ENCODE measurements at places on chromosomes 3 and 15. TPM values are rescaled to one million over a fixed set of nuclear protein-coding genes. Genes with fewer than 3 reads are reported as not detected.
A peak's percentile ranks its signal among the peaks of the same experiment; 100 is the strongest.

DNA sequence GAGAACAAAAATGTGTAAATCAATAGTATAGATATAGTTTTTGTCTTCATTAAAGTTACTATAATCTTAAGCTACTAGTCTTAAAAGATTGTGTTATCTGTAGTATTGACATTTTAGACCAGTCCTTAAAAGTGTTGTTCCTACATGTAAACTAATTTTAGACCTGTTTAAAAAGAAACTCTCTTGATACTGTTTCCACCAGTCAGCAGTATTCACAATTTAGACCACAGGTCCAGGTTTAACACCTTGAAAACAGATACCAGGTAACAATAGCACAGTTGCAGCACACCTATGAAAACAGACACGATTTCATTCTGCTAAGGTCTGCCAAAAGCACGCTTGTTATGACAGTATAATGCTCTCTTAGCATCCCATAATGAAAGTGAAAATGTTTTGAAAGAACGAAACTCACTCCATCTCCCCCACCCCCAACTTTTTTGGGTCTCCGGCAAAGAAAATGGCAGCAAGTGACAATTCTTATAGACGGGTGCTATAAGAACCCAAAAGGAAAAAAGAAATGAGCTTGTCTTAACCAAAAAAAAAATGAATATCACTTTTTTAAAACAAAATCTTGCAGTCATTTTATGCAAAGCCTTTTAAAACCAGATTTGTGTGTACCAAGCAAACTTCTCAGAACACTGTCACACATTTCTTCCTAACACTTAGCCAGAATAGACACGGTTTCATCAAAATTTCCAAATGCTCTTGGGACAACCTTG lies 1.6 kb downstream of the EIF4E3 start:
- ATAC-seq = peak; percentile 45

DNA sequence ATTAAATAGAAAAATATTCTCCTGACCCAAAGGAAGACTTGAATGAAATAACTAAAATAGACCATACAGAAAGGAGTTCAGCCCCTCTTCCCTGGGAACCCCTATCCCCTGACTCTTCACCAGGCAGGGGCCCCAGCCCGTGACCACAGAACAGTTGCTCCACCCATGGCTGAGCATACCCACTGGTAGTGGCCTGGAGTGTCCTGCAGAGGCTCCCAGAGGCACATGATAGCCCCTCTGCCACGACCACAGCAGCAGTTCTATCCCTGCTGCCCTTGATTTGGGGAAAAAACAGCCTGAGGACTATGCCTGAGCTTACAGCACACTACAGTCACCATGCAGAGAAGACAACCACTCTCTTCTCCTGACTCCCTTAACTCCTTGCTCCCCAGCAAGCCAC lies 31.8 kb downstream of the TTC14 start:
- ATAC-seq = no peak

- ATAC-seq = no peak
Observed at GRCh38 chr15:53549697-53550305, 209.7 kb downstream of the WDR72 start.

GRCh38 chr3:11140030-11140712 lies 14.1 kb upstream of the HRH1 start:
- peak; percentile 61 for ATAC-seq

- no peak for ATAC-seq
Observed at GRCh38 chr15:64884679-64885078, 27.0 kb upstream of the ANKDD1A start.

- ATAC-seq = peak; percentile 89
Observed at GRCh38 chr3:157059661-157060060, 100.3 kb downstream of the CCNL1 start.

Gene ERICH6
- 0.21 TPM for total RNA-seq

DNA sequence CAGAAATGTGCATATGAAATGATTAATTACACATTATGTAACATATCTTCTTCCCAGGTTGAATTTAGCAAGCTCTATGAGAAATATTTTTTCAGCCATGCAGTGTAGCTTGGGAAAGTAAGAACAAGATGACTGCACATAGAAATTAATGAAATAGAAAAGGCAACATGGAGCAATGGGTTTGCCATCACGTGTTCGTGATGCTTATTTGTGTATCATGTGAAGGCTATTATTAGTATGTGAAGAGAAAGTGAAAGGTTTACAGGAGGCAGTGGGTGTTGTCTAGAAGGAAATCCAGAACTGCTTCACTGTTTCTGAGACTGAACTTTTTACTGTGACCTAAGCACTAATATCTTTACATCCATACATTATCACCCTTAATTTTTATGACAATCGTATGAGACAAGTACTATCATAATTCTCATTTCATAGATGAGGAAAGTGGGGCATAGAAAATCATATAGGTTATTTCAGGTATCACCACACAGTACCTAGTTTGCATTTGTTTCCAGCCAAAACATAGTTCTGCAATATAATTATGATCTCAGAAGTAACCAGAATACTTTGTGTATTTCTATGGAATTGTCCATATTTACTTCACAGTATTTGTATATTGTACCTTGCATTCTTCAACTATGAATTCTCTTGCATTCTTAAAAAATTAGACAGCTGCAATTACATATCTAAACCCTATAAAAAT lies 14.9 kb downstream of the SERPINI1 start:
- no peak for ATAC-seq

GRCh38 chr3:45506751-45507391 lies 87.7 kb upstream of the LIMD1 start:
- no peak for ATAC-seq

Gene DUOX1
- 0.06 TPM for total RNA-seq

DNA sequence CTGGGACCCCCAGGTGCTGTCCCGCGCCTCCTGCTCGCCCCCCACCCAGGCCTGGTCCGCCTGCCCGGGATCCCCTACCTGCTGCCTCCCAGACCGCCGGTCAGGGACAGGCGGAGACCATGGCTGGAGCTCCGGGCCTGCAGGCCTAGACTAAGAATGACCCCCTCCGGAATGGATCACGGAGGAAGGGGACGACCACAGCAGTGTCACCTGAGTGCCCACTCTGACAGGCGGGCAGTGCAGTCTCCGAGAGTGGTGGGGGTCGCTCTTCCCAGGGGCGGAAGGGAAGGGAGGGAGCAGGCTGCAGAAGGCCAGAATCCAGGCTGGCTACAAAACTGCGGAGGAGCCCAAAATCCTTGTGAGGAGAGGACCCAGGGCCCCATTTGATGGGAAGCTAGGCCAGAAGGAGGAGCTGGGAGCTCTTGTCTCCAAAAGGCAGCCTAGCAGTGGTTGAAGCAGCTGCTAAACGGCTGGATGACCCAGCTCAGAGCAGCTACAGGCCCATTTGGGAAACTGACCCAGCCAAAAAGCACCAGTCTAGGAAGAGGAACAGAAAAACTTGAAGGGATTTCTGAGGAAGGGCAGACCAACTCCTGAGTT lies 908 bp upstream of the RAB43 start:
- no peak for ATAC-seq

Gene HIGD2B
- 0.32 TPM for total RNA-seq

Gene EFCC1
- not detected for total RNA-seq

GRCh38 chr15:93474728-93475127 lies 385.7 kb upstream of the RGMA start:
- ATAC-seq = no peak

DNA sequence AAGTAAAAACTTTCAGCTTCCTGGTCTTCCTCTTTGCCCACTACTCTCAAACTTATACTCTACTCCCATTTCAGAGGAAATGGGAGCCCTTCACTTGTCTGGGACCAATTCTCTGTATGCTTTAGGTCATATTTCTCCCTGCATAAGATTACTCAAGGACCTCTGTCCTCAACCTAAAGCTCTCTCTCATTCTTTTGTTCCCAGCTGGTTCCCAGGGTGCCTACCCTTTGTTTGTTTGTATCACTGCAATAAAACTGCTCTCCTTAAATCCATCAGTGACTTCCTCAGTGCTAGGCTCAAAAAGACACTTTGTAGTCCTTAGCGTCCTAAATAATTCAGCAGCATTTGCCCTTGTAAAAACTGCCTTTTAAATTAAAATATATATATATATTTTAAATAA lies 2.9 kb downstream of the NGRN start:
- ATAC-seq = no peak

DNA sequence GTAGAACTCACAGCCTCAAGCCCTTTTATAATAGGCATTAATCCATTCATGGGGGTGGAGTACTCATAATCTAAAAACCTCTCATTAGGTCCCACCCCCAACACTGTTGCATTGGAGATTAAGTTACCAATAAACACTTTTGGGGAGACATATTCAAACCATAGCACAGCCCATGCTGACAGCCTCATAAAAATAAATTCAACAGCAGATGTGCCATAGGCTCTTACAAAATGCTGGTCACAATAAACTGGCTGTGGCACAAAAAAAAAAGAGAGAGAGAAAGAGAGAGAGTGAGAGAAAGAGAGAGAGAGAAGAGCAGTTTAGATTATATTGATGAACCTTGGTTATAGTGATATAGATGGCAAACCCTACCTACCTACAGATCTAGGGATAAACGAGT lies 1000.9 kb downstream of the TUSC7 start:
- ATAC-seq = no peak

All from activated T-helper 17 cell treated with anti-CD3 and anti-CD28 coated beads, Interleukin-2, amount 50 U/mL, for 72 hours (primary cell).